ENCODE measurements at places on chromosomes 7 and 10. TPM values are rescaled to one million over a fixed set of nuclear protein-coding genes. Genes with fewer than 3 reads are reported as not detected.

Gene DKK1
- total RNA-seq, result 421 TPM

Gene MRLN
- not detected for total RNA-seq

Gene TLX1
- not detected for total RNA-seq

Gene HOXA3
- total RNA-seq, result 1.2 TPM

Gene NXPH1
- not detected for total RNA-seq

Gene TMEM273
- total RNA-seq, result not detected

Gene ZNF22
- 14.9 TPM for total RNA-seq

Gene CHAT
- total RNA-seq, result not detected

Gene PON1
- not detected for total RNA-seq

Gene CLRN3
- not detected for total RNA-seq

Gene MOGAT3
- total RNA-seq, result not detected

Gene CDHR1
- total RNA-seq, result 0.12 TPM

Data from uterine smooth muscle cell (primary cell).